ENCODE measurements at places on chromosomes 13 and 19.

DNA sequence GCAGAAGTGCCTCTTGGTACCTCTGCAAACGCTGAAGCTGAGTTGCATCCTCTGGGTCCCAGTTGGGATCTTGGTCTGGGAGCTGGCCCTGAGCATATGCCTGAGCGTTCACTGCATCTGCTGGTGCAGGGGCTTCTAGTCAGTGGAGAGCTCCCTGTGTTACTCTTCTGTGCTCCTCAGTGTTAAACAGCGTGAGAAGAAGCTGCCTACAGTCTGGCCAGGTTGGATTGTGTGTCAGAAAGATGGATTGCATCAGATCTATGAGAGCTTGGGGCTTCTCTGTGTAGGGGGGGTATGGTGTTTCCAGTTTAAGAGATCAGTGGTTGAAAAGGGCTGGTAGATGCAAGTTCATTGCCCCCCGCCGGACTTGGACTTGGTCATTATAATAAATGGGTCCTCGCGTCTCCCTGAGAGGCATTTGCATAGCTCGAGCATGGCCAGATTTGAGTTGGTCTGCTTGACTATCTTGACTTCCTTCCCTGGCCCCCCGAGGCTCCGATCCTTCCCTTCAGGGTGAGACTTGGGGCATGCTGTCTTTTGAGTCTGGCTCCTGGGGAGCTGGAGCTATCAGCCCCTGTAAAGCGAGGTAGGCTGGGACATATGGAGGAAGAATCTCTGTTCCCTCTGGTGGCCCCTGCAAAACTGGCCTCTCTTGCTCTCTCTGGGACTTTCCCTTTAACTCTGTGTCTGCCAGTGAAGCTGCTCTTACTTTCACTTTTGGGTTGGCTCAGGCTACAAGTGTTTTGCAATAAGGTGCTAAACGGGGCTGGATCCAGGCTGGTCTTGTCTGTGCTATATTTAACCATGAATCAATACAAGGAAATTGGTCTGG is 52.9 kb downstream of the OR10H4 start:
- peak; percentile 62 for DNase-seq

DNA sequence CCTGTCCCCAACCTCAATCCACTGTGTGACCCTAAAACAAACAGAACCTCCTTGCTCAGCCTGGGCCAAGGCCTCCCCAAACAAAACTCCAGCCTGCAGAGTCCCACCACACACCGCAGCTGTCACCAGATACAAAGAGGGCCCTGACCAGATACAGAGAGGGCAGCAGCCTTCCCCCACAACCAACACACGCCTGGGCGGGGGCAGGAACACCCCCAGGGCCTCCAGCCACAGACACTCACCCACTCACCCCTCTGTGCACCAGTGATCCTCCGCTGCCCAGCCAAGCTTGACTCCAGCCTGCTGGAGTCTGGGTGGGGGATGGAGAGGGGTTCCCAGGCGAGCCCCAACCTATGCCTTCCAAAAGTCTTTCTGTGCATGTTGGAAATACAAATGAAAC is 5.9 kb upstream of the CIRBP start:
- DNase-seq: no peak

GRCh38 chr13:24103782-24104372 is 56.6 kb upstream of the SPATA13 start:
- no peak for DNase-seq

GRCh38 chr13:79659121-79659521 is 178.2 kb downstream of the NDFIP2 start:
- DNase-seq: no peak

GRCh38 chr13:48873587-48873986 is 102.1 kb upstream of the FNDC3A start:
- peak; percentile 36 for DNase-seq

DNA sequence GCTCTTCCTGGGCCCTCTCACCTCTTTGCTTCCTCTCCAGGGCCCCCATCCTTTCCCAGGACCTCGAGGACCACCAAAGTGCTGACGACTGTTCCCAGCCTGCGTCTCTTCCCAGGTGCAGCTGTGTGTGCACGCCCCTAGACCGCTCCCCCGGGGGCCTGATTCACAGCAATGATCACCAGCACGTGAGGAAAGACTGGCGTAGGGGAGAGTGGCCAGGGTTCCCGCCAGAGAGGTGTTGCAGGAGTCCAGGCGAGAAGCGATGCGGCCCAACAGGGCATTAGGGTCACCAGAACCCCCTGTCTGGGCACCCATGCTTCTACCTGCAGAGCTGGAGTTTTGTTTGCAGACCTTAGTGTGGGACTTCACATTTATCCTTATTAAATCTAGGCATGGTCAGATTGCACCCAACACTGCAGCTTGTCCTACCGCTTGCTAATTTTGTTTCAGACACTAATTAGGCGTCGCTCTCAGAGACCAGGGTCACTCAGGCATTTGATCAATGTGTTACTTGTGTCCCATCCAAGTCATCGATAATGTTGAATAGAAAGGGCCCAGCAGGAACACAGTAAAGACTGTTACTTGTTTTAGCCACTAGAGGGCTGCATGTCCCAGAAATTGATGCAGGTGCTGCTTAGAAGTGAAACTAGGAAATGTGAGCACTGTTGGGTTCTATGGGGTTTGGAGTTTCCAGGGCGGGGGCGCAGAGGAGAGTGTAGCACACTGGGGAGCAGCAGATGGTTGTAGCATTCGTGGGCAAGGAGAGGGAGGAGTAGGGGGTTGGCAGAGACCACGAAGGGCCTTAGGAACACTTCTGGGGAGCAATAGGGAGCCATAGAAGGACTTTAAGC is 53.2 kb downstream of the CDADC1 start:
- DNase-seq: peak; percentile 80

DNA sequence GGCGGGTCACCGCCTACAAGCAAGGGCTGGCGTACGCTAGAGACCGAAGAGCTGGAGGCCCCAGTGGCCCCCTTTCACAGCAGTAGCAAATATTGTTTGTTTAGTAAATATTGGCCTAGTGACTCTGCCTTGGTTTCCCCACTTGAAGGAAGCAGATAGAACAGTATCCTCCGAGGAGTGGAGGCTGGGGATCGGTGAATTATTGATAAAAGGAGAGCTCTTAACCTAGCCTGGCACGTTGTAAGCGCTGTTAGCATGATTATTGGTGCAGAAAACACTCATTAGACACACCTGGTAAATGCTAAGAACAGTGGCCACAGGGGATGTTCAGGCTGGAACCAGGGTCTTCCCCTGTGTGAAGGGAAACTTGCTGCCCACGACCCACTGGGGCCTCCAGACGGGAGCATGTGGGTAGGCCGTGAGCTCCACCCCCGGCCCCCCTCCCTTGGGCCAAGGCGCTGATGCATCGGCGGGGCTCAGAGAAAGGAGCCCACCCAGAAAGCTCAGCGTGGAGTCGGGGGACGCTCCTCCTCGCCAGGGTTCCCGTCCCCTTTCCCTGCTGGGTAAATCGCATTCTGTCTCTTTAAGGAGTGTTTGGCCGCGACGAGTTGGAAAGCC is 2.3 kb downstream of the IER2 start:
- no peak for DNase-seq

- no peak for DNase-seq
Measured at GRCh38 chr13:28110414-28110813, 10.0 kb upstream of the FLT3 start.

GRCh38 chr19:13977803-13978202 is 25.5 kb downstream of the DCAF15 start:
- no peak for DNase-seq
